ENCODE measurements at places on chromosomes 3 and 15.

DNA sequence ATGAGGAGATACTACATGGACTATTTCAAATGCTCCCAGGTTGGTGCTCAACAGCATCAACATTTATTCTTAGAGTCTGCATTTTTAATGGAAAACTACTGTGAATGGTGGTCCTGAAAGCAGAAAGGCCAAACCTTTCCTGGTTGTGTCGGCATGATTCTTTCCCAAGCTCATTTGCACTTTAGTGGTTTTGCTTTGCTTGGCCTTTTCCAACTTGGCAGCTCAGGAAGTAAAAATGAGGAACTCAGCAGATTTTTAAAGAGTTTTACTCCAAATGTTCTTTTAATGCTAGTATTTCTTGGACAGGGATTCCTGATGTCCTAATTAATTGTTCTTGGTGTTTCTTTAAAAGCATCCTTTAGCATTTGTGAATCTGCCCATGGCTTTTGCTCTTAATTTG lies 197.4 kb downstream of the SLC9A9 start:
- DNase-seq, result no peak

GRCh38 chr3:57706462-57706861 lies 13.6 kb upstream of the DENND6A start:
- no peak for DNase-seq

GRCh38 chr15:68352401-68353062 lies 75.0 kb downstream of the FEM1B start:
- no peak for DNase-seq

DNA sequence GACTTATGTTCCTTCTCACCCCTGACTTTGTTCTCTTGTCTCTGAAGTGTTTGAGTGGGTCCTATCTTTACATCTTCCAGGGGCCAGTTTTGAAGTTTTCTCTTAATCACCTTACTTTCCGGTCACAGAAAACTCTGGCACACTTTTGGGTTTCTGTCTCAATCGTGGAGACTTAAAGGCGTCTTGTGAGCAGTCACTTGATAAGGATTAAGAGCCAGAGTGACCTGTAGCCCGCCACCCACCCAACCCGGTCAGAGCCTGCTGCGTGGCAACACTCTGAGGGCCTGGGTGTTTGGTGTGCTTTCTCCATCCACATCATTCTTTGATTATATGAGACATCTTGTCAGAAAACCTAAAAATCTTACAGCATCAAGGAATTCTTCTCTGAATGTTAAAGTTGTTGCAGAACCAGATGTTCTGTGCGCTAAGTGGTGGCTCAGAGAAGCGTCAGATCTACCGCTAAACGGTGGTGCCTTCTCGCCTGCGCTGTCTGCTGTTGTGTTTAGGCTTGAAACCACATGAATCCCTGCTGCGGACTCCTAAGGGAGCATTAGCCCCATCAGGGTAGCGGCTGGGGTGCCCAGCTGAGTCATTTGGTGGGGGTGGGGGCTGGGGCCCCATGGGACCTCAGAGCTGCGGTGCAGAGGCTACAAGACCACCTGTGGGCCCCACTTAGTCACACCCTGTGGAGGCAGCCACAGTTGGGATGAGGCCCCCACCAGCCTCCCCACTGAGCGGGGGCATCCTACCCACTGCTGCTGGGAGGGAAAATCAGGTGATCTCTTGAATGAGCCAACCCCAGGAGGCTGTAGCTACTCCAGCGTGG lies 158.7 kb upstream of the BHLHE40 start:
- DNase-seq, result no peak

GRCh38 chr3:4885316-4885715 lies 93.9 kb upstream of the BHLHE40 start:
- DNase-seq, result no peak

GRCh38 chr3:128585189-128585588 lies 65.4 kb downstream of the RPN1 start:
- no peak for DNase-seq
